Frontal cortex (tissue), 4 donors: ENCODE measurements at places on chromosomes 11 and 22. TPM values are rescaled to one million over a fixed set of nuclear protein-coding genes. Genes with fewer than 3 reads are reported as not detected.

The PI4KA gene
- total RNA-seq = 67.7 TPM

The AIP gene
- total RNA-seq = 89.3 TPM

- no peak for DNase-seq
Measured at GRCh38 chr22:38310518-38311322, 6.5 kb downstream of the CSNK1E start.

- no peak for DNase-seq
Measured at GRCh38 chr11:1805525-1805924, 29.3 kb upstream of the SYT8 start.

GRCh38 chr11:350723-351255, 18.5 kb upstream of the B4GALNT4 start:
- no peak for DNase-seq

DNA sequence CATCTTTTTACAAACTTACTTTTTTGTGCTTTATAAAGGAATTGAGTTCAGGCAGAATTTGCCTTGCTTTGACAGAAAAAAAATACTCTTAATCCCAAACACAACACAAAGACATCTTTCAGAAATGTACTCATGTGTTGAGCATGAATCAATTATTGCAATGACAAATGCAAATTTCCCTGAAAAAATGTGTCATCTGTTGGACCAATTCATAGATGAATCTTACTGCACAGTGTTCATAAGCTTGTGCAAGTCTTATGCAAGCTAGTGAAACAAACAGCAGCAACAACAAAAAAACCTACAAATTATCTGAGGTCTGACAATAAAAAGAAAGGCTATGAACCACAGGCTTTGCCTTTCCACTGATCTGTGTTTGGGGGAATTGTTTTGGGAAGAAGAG, 42.3 kb upstream of the HTATIP2 start:
- no peak for DNase-seq

The IFT27 gene
- 17.5 TPM for total RNA-seq
